ELF-1 (cell line): ENCODE measurements at places on chromosomes 2 and 18.

- DNase-seq = no peak
Observed at GRCh38 chr18:62812242-62812641, 96.9 kb downstream of the PHLPP1 start.

GRCh38 chr2:133790711-133791110 is 222.4 kb upstream of the NCKAP5 start:
- DNase-seq = no peak

GRCh38 chr2:153169609-153170008 is 309.0 kb downstream of the RPRM start:
- no peak for DNase-seq

GRCh38 chr2:208350610-208351009 is 56.0 kb upstream of the PTH2R start:
- DNase-seq = no peak
